ENCODE measurements at places on chromosomes 7 and 10. TPM values are rescaled to one million over a fixed set of nuclear protein-coding genes. Genes with fewer than 3 reads are reported as not detected.

TMEM273 gene
- total RNA-seq: 0.80 TPM

MRLN gene
- total RNA-seq: not detected

LIMK1 gene
- total RNA-seq: 19.5 TPM

DNAJB6 gene
- 78.0 TPM for total RNA-seq

TAS2R4 gene
- 0.28 TPM for total RNA-seq

TRPV5 gene
- not detected for total RNA-seq

IRF5 gene
- total RNA-seq: 3.8 TPM

DNAJC12 gene
- total RNA-seq: 47.1 TPM

GNG11 gene
- not detected for total RNA-seq

PNLIPRP3 gene
- total RNA-seq: not detected

COBL gene
- not detected for total RNA-seq

STEAP2 gene
- not detected for total RNA-seq

SPDYE6 gene
- not detected for total RNA-seq

VIPR2 gene
- not detected for total RNA-seq
